Amniotic stem cell (primary cell): ENCODE measurements at places on chromosomes 7 and 10.

DNA sequence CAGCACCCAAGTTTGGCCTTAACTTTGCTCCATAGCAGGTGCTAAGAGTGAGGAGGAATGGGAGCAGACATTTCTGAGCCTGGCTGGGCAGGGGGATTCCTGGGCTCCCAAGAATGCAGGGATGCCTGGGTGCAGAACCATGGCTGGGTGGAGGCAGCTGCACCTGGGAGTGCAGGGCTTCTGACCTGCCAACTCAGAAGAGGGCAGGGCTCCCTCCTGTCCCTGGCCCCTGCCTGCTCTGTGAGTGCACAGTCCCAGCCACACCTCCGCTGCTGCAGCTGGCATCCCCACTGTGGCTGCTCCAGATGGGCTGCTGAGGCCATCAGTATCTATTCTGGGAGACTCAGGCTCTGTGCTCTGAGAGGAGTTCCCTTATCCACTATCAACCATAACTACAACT is 747.4 kb upstream of the VSTM2A start:
- DNase-seq: no peak

DNA sequence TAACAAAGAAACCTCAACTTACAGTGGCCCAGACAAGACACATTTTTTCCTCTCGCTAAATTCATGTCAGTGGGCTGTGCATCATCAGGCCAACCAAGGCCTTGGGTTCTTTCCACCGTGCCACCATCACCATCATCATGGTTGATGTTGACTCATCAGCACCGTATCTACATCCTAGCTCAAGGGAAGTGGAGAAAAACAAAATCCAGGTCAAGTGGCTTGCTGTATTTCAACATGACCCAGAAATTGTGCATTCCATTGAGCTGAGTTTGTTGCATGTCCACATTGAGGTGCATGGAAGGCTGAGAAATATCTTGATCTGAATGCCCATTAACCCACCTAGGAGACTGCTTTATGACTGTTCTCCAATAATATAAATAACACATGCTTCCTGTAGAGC is 312.4 kb upstream of the CDC14C start:
- DNase-seq: no peak

DNA sequence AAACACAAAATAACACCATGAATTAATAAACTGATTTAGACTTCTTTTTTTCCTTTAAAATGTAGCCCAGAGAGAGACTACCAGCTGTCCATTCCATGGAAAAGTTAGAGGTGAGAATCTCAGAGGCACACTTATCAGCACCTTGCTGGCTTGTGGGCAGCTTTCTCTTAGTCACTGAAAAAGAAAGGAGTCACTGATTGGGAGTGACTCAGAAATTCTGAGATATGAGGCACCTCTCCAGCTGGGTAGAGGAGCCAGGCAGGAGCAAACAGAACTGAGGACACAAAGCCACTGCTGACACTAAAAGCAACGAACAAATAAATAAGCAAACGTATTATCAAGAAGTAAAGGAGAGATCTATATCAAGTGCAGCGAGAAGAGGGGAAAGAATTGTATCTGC is 310.6 kb downstream of the PARD3 start:
- peak; percentile 8 for DNase-seq

GRCh38 chr7:140641524-140642195 is 1.0 kb upstream of the DENND2A start:
- DNase-seq: no peak

- DNase-seq: peak; percentile 23
These were observed 92.9 kb downstream of the CPED1 start for GRCh38 chr7:121081327-121081936.

DNA sequence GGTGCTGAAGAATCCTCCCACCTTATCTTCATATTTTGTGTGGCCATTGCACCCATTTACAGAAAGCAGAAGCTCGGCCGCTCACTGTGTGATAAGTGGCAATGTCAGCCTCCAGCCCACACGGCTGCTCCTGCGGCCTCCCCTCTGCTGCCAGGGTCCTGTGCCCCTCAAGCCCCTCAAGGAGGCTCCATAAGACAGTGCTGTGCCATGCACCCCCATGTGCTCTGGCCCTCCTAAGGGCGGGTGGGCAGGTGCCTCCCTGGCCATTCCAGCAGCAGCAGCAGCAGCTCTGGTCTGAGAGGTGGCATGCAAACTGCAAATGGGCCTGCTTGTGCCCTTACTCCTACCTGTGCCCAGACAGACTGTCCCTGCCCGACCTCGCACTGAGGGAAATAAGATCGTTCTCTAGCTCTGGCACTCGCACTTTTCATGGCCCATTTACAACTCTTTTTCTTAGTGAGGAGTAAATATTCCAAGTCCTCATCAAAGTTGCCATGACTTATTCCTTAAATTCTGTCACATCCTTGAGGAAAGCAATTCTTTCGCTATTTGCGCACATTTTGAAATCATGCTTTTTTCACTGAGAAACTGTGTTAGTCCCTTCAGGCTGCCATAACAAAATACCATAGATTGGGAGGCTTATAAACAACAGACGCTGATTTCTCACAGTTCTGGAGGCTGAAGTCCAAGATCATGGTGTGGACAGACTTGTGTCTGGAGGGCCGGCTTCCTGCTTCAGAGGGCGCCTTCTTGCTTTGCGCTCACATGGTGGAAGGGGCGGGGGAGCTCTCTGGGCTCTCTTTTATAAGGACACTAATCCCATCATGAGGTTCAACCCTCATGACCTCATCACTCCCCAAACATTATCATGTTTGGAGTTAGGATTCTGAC is 187.8 kb downstream of the COBL start:
- DNase-seq: no peak

DNA sequence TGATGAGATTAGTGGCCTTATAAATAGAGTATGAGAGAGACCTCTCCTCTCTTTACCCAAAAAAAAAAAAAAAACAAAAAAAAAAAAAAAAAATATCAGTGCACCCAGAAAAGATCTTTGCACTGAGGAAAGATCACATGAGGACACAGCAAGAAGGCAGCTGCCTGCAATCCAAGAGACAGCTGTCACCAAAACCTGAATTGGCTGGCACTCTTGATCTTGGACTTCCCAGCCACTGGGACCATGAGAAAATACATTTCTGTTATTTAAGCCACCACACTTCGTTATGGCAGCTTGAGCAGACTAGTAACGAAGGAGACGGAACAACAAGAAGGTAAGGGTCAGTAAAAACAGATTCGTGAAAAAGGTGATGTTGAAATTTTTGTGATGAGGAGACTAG is 47.0 kb downstream of the TMEM106B start:
- DNase-seq: no peak

- no peak for DNase-seq
These were observed 75.3 kb downstream of the CALN1 start for GRCh38 chr7:72336632-72337389.

GRCh38 chr7:106568680-106569499 is 92.1 kb downstream of the CCDC71L start:
- peak; percentile 65 for DNase-seq

DNA sequence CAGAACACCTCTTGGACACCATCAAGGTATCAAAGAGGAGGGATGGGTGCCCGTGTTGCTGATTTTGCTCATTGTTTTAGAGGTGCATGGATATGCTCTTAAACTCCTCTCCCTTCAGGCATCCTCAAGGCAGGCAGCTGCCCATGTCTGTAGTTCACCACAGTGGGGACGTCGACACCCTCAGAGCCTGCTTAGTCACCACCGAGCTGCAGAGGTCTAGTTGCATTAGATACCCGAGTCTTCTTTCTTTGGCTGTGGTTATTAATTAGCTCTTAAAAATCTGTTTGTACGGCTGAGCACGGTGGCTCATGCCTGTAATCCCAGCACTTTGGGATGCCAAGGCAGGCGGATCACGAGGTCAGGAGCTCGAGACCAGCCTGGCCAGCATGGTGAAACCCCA is 24.7 kb upstream of the TSPAN13 start:
- DNase-seq: no peak

GRCh38 chr7:68564306-68565135 is 1033.8 kb upstream of the AUTS2 start:
- DNase-seq: no peak

- no peak for DNase-seq
These were observed 103.6 kb downstream of the PARD3 start for GRCh38 chr10:34711500-34711899.

DNA sequence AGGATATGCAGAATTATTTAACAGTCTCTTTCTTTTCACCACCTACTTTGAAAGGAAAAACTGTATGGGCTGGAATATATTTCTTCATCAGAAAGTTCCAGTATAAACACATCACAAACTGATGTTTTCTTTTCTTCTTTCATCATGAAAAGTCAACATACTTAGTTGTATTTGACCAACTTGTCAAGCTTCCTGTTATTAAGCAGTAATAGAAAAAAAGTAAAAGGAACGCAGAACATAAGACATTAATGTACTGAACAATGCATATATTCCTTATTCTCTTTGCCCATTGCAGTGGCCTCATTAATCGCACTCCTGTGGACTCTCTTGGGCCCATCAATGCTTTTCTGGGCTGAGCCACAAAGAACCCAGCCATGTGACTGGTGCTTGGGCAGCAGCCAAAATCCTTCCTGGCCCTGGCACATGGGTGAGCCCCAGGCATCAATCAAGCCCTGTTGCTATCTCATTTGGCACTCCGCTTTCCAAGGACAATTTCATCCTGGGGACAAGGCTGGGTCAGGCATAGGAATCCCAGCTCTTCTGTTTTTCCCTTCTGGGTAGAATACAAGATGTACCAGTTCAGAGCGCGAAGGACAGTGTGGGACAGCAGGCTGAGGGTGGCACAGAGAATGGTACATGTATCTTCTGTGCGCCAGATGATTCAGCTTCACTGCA is 42.3 kb downstream of the RHOBTB1 start:
- no peak for DNase-seq

GRCh38 chr10:95290461-95291364 is at the start of gene PDLIM1:
TSS of gene PDLIM1 (minus strand) at chr10:95291003. CDS start at chr10:95290915, 88 bp downstream.
- no peak for DNase-seq
